ENCODE measurements at places on chromosomes 5 and 9.

DNA sequence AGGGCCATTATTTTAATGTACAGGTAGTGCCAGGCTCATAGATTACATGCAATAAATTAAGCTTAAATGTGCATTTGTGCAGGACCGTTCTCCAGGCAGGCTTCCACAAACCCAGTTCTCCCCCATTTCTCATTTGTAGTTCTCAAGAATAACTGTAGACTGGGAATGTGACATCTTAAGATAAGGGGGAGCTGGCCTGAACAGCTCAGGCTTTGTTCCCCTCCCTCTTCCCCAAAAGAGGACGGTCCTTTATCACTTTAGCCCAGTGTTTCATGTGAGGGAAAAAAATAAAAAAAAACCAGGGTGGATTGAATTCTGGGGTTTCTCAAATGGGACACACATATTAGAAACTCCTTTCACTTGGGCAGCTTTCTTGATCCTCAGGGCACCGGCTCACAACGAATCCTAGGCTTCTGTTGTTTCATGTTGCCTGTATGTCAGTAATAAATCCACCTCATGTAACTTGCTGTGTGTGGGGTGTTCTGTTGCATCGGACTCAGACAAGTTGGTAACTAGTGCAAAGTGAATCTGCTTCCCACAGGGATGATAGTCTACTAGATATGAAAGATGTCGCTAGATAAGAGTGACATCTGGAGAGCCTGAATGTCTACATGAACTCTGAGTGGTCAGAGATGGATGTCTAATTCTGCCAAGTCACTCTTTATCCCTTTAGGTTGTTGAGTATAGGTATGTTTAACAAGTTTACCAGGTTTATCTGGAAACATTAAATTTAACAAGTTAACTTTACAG is 2030.6 kb upstream of the NUDT12 start:
- no peak for DNase-seq

DNA sequence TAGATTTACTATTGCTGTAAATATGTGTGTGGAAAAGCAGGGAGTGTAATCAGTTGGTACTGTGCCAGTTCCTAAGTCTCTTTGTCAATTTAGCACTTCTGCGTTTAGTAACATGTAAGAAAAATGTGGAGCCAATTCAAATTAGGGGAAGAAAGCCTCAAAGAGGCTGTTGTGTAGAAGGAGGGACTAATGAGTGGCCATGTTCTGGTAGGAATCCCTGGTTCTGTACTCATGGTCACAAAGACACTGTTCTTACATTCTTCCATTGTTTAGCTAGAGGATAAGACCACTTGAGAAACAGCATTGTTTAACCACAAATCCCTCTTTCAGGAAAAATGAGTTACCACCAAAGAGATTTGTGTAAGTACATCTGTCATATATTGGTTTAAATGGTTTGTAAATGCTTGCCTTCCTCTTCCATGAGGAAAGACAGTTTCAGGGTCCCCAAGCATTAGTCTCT is 14.9 kb downstream of the ARHGEF28 start:
- DNase-seq = peak; percentile 89

- no peak for DNase-seq
These were observed 21.0 kb upstream of the SMARCA2 start for GRCh38 chr9:1994180-1994579.

DNA sequence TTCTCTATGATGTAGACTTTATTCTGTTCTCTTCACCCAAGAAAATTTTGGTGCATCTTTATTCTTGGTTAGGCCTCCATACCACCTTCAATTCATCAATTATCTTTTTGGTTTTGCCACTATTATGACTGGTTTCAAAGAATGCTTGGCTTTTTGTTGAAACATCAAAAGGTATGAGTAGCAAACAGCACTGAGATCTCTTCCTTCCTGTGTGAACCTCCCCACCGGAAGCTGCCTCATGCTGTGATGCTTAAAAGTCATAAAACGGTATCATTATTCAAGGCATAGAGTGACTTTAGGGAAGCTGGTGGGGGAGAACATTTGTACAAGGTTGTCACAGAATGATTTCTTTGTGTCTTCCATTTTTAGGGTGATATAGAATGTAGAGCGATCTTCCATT is 70.6 kb downstream of the IQGAP2 start:
- DNase-seq = no peak

- DNase-seq = no peak
These were observed 96.2 kb downstream of the ADRB2 start for GRCh38 chr5:148922606-148923005.

DNA sequence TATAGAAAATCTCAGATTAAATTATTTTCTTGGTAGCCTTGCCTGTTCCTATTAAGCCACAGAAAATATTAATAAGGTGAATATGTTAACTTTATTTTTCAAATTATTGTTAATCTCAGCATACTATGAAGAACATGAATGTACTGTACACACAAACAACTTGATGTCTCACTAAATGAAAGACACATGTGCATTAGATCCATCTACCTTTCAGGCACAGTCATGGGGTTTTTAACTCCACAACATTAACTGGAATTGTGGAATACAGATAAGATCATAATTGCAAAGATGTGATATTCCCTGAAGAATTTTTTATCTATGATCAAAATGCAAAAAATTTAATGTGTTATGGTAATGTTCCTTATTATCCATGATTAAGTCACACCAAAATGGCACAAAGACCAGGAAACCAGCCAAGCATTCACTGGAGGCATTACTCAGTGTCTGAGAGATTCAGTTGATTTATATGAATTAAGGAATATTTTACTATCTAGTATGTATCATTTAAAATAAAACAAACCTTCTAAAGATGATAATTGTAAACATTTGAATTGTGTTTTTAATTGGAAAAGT is 150.0 kb upstream of the VCAN start:
- no peak for DNase-seq
